ENCODE measurements at places on chromosomes 4 and X.

DNA sequence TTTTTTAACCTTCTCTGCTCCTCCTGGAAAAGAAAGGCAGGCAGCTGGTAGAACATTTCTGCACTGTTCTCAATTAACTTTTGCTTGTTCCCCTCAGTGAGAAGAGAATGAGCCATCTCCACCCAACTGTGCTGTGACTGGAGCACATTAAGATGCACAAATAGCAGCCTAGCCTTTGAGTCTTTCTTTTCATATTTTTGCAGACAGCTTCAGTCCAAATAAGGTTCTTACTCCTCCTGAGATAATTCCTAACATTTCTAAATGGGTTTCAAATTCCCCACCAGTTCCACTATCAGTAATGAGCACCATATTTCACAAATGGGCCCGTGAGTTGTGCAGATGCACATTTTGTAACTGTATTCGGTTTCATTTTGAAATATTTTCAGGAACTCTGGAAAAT is 118.6 kb downstream of the SPCS3 start:
- DNase-seq, result no peak

DNA sequence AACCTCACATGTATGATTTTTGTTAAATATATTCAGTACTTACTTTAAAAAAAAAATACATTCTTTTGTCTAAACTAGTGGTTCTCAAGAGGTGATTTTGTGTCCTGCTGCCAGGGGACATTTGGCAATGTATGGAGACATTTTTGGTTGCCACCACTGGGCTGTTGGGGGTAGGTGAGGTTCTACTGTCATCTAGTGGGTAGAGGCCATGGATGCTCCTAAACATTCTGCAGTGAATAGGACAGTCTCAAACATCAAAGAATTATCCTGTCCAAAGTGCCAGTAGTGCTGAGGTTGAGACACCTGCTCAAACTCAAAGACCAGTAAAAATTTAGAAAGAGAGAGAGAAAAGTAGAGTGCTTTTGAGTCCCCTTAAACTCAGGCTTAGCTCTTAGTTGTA is 32.9 kb upstream of the PGM2 start:
- no peak for DNase-seq

DNA sequence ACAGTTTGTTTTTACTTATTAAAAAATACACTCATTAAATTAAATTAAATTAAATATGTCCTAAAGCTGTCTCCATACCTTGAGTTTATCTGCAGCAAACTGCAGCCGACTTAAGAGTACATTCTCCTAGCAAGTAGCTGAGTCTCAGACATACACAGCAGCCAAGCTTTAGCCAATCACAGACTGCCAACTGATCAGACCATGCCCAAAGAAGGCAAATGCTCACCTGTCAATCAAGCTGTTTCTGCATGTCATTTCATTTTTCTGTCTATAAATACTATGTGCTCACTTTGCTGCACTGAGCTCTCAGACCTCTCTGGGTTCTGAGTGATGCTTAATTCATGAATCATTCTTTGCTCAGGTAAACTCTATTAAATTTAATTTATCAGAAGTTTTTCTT is 280.9 kb upstream of the EPHA5 start:
- no peak for DNase-seq

DNA sequence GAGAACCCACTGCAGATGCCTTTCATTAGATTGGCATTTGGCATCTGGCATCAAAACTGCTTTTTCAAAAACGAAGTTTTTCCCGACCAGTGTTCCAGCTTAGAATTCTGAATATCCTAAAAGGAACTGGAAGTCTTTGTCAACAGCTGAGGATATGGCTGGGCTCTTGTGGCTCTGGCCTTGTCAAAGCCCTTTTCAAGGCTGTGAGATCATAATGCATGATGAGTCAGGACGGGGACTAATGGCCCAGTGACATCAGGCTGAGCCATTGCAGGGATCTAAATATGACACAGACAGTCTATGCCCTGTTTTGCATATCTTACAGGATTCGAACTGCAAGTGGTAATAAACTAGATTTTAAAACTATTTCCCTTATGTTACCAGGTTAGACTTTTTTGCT is 306.4 kb downstream of the PTTG2 start:
- no peak for DNase-seq

Data from cortex of kidney (tissue), 1 donor.